Left cardiac atrium (tissue), 4 donors: ENCODE measurements at places on chromosomes 7 and 10. TPM values are rescaled to one million over a fixed set of nuclear protein-coding genes. Genes with fewer than 3 reads are reported as not detected.

GRCh38 chr10:110399106-110399964 is 94.6 kb upstream of the SMNDC1 start:
- peak; percentile 66 for DNase-seq

- no peak for DNase-seq
Measured at GRCh38 chr7:24119852-24120251, 164.1 kb upstream of the NPY start.

The ZPBP gene
- not detected for total RNA-seq

- no peak for DNase-seq
Measured at GRCh38 chr10:8402576-8402975, 348.1 kb downstream of the GATA3 start.

DNA sequence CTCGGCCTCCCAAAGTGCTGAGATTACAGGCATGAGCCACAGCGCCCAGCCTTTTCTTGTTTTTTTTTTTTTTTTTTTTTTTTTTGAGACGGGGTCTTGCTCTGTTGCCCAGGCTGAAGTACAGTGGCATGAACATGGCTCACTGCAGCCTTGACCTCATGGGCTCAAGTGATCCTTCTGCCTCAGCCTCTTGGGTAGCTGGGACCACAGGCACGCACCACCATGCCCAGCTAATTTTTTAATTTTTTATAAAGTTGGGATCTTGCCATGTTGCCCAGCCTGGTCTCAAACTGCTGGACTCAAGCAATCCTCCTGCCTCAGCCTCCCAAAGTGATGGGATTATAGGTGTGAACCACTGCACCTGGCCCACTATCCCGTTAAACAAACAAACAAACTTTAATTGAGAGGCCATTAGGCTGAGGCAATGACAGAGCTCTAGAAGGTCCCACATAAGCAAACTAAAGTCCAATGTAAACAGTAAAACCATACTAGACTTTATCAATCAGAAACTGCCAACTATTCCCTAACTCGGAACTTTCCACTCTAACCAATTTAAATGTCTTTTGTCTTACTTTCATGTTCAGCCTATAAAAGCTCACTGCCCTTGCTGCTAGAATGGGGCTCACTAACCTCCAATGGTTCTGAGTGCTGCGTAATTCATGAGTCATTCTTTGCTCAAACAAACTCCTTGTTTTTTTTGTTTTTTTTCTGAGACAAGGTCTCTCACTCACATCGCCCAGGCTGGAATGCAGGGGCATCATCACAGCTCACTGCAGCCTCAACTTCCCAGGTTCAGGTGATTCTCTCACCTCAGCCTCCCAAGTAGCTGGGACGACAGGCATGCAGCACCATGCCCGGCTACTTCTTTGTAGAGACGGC is 1.9 kb downstream of the DHX32 start:
- no peak for DNase-seq

DNA sequence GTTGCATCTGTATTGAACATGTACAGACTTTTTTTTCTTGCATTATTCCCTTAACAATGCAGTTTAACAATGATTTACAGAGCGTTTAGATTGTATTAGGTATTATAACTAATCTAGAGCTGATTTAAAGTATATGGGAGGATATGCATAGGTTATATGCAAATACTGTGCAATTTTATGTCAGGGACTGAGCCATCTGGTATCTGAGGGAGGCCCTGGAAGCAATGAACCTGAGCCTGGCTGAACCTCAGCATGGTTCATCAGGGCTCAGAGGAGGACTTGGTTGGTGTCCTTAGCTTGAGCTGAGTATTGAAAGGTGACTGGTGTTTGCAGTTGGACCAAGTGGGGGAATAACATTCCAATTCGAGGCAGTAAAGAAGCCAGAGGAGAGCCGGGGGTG is 4.8 kb downstream of the ADCK2 start:
- DNase-seq = no peak

The NRP1 gene
- 110 TPM for total RNA-seq

The NPFFR1 gene
- total RNA-seq = 0.12 TPM

DNA sequence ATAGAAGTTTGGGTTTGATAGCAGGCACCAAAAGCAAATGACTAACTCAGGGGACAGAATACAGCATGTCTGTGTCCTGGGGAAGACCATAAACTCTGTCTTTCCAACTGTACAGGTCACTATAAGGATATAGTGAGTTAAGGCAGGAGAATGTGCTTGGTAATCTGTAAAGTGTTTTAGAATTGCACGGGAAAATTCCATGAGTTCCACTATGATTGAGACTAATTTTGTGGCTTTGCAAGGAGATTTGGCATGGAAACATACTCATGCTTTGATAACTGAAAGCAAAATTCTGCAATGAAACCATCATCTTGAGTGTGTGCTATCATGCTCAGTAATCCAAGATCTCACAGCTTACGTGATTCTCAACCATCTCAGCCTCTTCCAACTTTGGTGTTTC is 152.6 kb downstream of the PKD1L1 start:
- DNase-seq = no peak

GRCh38 chr7:1758028-1758858 is 88.2 kb downstream of the ELFN1 start:
- peak; percentile 47 for DNase-seq

GRCh38 chr10:62610649-62611229 is 193.8 kb upstream of the ADO start:
- DNase-seq = peak; percentile 43

- no peak for DNase-seq
Measured at GRCh38 chr10:24457661-24458318, 248.9 kb downstream of the KIAA1217 start.

The GNAI1 gene
- total RNA-seq = 18.4 TPM

- no peak for DNase-seq
Measured at GRCh38 chr7:69476416-69476815, 121.9 kb upstream of the AUTS2 start.

GRCh38 chr7:234051-234707 is 41.8 kb downstream of the FAM20C start:
- peak; percentile 70 for DNase-seq

The CALCR gene
- total RNA-seq = 0.09 TPM

DNA sequence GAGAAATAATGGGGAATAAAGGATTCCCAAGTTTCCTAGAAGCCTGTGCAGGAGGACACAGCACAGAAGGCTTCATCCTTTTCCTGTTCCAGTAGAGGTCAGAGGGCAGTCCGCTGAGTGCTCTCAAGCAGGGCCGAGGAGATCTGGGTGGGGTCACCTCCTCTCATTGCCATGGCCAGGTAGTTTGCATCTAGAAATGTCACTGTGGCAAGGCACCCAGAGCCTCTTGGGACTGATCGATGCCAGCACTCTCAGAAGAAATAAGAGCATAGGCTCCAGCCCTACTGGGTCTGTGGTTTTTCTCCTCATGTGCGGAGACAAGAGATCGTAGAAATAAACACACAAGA is 7.9 kb downstream of the NUB1 start:
- DNase-seq = no peak

DNA sequence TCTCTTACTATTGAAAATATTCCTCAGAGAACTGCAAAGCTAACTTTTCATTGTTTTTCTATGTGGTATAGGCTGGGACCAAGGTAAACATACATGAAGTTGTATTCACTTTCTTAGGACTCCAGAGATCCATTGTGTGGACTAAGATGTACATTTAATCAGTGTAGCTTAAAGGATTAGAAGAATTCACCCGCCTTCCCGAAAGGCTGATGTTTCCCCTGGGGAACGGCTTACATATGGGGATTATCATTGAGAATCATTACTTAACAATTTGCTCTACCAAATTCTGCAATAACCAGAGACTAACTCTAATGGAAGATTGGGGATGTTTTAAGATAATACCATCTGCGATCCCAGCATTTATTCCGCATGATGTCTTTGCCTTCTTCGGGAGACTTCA is 257.1 kb upstream of the KIAA1217 start:
- DNase-seq = no peak

The IL15RA gene
- total RNA-seq = 10.9 TPM

The SPAM1 gene
- total RNA-seq = not detected

DNA sequence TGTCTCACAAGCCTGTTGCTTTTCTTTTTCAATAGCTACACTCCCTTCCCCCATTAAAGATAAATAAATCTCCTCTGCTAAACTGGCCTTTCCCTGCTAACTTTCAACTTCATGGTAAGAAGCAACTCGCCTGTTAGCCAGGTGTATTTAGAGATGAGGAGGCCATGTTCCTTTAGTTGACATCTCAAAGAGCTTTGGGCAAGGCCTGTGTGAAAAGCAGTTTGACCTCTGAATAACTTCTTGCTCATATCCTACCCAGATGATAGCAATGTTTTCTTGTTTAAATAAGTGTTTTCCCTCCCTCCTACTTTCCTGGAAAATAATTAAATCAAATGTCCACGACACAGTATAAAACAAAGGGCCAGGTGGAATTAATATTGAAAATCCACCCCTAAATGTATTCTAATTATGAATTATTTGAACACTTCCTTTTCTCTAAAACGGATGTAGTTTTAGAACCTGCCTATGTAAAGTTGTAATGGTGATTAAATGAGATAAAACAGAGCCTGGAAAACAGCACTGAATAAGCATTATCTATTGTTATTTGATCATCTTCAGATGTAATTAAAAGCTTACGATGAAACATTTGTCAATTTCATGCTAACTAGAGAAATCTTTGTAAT is 78.5 kb downstream of the HGF start:
- DNase-seq = no peak

The ZNF727 gene
- 3.2 TPM for total RNA-seq

DNA sequence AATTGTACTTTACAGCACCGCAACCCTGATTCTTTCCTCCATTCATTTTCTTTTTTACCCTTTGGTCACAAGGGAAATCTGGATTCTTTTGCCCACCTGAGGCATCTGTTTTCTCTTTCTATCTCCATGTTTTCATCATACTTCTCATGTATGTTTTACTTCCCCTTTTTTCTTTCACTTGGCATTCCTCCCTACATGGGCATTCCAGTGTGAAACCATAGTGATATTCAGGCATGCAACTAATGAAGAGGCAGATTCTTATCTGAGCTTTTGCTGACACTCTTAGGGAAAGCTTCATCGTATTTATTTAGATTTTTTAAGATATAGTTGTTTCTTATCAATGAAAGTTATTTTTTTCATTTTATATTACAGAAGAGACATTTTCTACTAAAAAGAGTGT is 405.2 kb upstream of the TEX47 start:
- DNase-seq = no peak

GRCh38 chr7:100673942-100674410 is 436 bp downstream of the GNB2 start:
- peak; percentile 58 for DNase-seq

DNA sequence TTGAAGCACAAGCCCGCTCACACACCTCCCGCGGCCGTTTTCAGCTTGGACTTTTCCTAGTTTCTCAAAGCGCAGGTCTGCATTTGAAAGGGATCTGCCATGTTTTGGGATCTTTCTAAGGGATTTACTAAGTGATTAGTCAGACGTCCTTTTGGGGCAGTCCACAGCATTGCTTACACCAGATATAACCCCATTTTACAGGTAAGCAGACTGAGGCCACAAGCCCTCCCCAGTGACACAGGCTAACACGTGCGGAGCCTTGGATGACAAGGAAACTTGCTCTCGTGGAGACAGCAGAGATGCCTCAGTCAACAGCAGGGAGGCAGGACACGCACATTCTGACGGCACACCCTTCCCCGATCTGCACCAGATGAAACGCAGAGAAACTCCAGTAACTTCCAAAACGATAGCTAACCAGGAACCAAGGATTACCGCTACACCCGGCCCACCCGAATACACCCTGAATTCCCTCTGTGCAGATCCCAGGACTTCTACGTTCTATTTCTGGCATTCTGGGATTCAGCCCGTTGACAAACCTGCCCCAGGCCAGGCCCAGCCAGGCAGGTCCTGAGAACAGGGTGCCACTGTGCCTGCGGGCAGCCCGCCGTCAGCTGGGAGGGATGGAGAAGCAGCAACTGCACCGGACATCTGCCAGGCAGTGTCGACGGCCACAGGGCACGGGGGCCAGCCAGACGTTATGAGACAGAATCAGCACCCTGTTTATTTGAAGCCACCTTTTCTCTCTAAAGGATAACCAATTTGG is 27.9 kb downstream of the FOXL3 start:
- DNase-seq = peak; percentile 7

DNA sequence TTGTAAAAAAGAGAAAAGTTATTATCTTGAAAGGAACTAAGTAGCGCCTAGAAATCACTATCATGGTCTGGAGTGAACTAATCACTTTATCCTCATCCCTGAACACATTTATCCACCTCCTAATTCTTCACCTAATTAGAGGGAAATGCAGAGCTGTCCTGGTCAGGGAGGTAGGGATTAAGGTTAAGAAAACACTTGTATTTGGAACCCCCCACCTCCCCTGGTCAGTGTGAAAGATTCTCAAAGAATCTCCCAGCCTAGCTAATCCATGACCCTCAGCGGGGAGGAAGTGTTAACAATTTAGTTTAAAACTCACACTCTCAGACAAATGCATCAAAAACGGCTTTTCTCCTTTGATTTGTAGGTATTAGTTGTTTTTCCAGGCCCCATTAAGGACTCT is 83.8 kb downstream of the FAM204A start:
- DNase-seq = no peak

- no peak for DNase-seq
Measured at GRCh38 chr10:15824498-15824897, 35.8 kb downstream of the MINDY3 start.

- peak; percentile 61 for DNase-seq
Measured at GRCh38 chr10:13816195-13816925, 229.6 kb downstream of the PRPF18 start.

GRCh38 chr7:48102530-48102929 is 13.5 kb downstream of the UPP1 start:
- DNase-seq = no peak

DNA sequence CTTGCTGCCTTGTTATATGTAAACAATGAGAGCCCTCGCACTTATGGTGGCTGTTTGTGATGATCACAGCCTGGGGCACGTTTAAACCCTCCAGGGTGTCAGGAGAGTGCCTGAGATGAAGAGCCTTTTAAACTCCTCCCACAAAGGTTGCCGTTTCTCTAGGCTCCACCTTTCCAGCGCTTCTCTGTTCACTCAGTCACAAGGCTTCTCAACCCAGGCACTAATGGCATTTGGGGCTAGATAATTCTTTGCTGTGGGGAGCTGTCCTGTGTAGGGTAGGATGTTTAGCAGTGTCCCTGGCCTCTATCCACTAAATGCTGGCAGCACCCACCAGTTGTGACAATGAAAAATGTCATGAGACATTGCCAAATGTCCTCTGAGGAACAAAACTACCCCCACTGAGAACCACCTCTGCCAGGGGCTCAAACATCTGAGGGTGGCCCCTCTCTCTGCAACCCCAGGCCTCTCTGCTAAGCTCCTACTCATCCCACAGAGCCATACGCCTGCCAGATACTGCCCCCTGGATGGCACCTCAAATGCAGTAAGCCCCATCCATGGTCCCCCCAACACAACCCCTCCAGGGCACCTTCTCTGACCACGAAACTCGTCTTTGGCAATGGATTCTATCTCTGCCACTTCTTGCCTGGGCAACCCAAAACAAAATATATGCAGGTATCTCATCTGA is 144.3 kb upstream of the ZMIZ1 start:
- DNase-seq = no peak

- DNase-seq = no peak
Measured at GRCh38 chr7:434891-435629, 84.6 kb downstream of the PDGFA start.

The GDF10 gene
- 0.89 TPM for total RNA-seq

GRCh38 chr7:17131060-17131345 is 167.4 kb upstream of the AHR start:
- no peak for DNase-seq

GRCh38 chr7:14846405-14846804 is 56.1 kb downstream of the DGKB start:
- DNase-seq = no peak
